Endodermal cell (in vitro differentiated cells): ENCODE measurements at places on chromosomes 6 and 20. TPM values are rescaled to one million over a fixed set of nuclear protein-coding genes. Genes with fewer than 3 reads are reported as not detected.
A peak's percentile ranks its signal among the peaks of the same experiment; 100 is the strongest.

GRCh38 chr6:124917769-124918168 is 44.5 kb upstream of the RNF217 start:
- no peak for DNase-seq

DNA sequence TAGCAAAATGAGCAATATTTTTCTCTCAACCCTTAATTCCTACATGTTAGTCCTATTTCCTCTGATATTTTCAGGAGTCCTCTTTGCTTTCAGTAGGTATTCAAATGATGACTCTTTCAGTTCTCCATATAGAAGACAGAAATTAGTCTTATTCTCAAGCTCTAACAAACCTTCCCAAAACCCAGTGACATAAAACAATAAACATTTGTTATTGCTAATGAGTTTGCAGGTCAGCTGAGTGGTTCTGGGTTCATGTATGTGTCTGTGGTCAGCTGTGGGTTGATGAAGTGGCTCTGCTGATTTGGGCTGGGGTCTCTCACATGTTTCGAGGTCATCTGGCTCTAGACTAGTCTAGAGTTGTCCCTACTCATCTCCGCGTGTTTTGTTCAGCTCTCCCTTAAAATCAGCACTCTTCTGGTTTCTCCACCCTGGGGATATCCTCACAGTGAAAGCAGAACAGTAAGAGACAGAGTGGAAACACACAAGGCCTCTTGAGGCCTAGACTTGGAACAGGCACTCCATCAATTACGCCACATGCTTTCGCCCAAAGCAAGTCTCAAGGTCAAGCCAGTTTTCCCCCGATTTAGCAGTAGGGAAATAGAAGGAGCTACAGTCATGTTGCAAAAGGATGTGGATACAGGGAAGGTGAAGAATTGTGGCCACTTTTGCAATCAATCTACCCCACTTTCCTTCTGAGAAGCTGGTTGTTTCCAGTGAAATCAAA is 273.0 kb downstream of the PLCB1 start:
- no peak for DNase-seq

GRCh38 chr20:19812056-19812455 is 54.0 kb downstream of the RIN2 start:
- DNase-seq, result no peak

DNA sequence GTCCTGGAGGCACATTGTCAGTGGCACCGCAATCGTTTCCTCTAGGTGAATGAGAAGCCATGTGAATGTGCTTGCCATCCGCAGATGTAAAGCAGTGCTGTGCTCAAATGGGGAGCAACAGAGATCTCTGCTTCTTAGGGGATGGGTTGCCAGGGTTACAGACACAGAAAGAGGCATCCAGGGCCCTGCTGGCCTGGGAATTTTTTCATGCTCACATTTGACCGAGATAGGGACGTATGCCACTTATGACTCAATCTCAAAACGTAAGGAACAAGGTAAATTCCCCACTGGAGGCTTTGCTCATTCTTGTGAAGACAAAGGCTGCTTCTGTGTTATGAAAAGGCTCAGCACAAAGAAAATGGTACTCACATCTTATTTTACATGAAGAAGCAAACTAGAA is 11.0 kb downstream of the C6orf118 start:
- DNase-seq, result no peak

DNA sequence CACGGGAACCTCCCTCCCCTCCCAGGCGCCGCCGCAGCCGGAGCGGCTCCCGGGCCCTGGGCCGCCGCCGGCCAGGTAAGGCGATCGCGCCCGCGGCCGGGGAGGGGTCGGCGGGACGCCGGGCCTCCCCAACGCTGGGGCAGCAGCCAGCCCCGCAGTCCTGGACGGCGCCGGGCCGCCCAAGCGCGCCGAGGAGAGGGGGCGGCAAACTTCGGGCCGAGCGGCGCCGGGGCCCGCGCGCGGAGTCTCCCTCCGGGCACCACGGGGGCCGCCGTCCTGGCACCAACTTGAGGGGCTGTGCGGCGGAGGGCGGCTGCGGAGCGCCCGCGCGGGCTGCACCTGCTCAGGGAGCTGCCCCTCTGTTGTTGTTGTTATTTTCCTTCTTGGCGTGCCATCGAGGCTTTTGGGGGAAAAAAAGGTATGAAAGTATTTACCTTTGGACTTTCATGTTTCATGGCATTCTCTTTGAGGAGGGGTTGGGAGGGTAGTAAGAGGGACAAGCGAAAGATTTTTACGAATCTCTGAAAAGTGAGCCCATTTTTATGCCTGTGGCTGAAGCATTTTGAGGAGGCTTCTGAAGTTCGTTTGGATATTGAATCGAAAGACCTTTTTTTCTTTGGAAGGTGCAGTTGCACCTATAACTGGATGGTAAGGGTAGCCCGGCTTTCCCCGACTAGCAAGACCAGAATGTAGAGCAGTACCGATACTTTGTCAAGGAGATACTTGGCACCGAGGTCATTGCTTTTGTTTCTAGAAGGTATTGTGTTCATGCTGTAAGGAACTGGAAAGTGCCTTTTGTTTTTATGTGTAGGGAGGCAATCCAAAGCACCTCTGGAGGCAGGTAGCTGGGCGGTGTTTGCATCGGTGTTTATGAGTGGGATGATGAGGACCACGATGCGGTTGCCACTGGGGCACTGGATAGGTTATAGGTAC is at the start of gene RNF182:
Gene RNF182 (plus strand): TSS at position 4 of the 933 bp plus-strand sequence. CDS start 52,168 bp downstream, outside the sequence.
- DNase-seq, result peak; percentile 63

GRCh38 chr6:147742440-147742839 is 233.9 kb downstream of the SAMD5 start:
- DNase-seq, result no peak

GRCh38 chr20:17708675-17709360 is 9.1 kb downstream of the BANF2 start:
- DNase-seq, result no peak

The SF3B5 gene
- total RNA-seq, result 124 and 132 TPM in 2 replicates

DNA sequence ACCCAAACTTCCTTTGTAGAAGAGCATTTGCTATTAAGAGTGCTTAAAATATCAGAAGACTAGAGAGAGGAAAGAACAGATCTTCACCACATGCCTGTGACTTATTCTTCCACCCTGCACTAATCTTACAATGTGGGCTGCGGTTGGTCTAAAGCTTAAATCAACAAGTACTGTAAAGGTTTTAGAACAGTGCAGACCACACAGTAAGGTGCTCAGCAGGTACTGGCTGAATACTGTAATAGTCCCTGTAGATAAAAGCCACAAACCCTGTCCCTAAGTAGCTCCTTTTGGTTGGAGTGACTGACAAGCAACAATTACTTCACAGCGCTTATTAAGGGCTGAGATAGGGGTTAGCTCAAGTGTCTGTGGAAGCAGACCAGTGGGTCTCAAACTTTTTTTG is 972 bp upstream of the PHF3 start:
- DNase-seq, result peak; percentile 61

DNA sequence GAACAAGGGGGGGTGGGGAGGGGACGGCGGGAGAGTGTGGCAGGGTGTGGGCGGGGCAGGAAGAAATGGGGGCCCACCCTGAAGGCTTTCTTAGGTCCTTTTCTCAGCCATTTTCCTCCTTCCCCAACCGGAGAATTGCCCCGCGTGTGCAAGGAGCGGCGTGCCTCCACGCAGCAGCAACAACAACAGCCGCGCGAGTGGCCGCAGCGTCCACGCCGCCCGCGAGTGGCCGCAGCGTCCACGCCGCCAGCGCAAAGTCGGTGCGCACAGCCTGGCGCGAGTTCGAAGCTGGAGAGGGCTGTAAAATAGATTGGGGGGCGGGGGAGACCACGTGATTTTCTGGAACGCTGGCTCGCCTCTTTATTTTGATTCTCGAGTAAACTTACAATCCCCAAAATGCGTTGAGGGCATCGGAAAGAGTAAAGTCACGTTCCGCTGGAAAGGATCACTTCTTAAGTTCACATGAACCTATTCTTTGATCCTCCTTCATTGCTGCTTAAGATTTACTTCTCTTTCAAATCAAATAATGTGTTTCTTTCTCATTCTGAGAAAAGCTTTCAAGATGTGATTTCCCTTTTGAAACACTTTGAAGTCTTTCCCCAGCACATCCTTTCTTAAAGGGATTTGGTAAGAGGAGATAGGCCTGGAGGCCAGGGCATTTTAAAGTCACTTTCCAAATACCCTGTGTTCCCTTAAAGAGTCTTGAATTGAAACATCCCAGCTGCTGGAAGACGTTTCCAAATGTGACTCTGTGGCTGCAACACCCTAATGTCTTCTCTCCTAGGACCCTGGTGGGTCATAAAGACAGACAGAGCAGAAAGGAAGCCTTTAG is 66.7 kb upstream of the ZNF217 start:
- no peak for DNase-seq

- no peak for DNase-seq
These were observed 1930.9 kb upstream of the DEFB115 start for GRCh38 chr20:29326376-29327070.

The MRAP2 gene
- total RNA-seq, result 10.0 and 10.8 TPM in 2 replicates

The CCN6 gene
- total RNA-seq, result not detected in 2 replicates

GRCh38 chr6:134317471-134318131 is at the start of gene SGK1:
TSS of gene SGK1 (minus strand) at chr6:134318112. CDS start at chr6:134317460, 652 bp downstream.
- DNase-seq, result peak; percentile 84
